ENCODE measurements at places on chromosomes 11 and 22. TPM values are rescaled to one million over a fixed set of nuclear protein-coding genes. Genes with fewer than 3 reads are reported as not detected.

Gene CXCR5
- not detected for total RNA-seq

Gene AQP11
- 2.5 TPM for total RNA-seq

Gene CRYBB1
- 1.6 TPM for total RNA-seq

Gene CYP2D6
- 0.48 TPM for total RNA-seq

Gene MEI1
- 0.95 TPM for total RNA-seq

Gene VEGFB
- total RNA-seq: 18.9 TPM

Gene AGBL2
- total RNA-seq: 3.5 TPM

Gene TTC36
- total RNA-seq: not detected

Gene CCDC15
- 12.1 TPM for total RNA-seq

Gene FBLN1
- 700 TPM for total RNA-seq

Gene HBB
- total RNA-seq: 394 TPM

Gene ALG9
- total RNA-seq: 57.7 TPM

Gene ALDH3B1
- 4.6 TPM for total RNA-seq

Gene RFPL3
- total RNA-seq: not detected

Gene ANGPTL5
- not detected for total RNA-seq

Gene FAM83F
- 3.1 TPM for total RNA-seq

Gene SHISA8
- not detected for total RNA-seq

Gene ABCG4
- 0.95 TPM for total RNA-seq

Gene APLNR
- 50.7 TPM for total RNA-seq

Gene MUC2
- total RNA-seq: not detected

Gene FUT4
- 7.7 TPM for total RNA-seq

Gene TUBGCP6
- total RNA-seq: 23.1 TPM

Measured in urinary bladder (tissue), 4 donors.